H9 (cell line): ENCODE measurements at places on chromosomes 13 and 19.
A peak's percentile ranks its signal among the peaks of the same experiment; 100 is the strongest.

GRCh38 chr13:42794577-42795275 lies 13.3 kb downstream of the FAM216B start:
- DNase-seq = no peak

- no peak for DNase-seq
These were observed 8.6 kb downstream of the ANO8 start for GRCh38 chr19:17325881-17326594.

- DNase-seq = no peak
These were observed 13.7 kb downstream of the ANKRD27 start for GRCh38 chr19:32661318-32661717.

GRCh38 chr13:97342136-97342535 lies 91.8 kb upstream of the RAP2A start:
- no peak for DNase-seq

DNA sequence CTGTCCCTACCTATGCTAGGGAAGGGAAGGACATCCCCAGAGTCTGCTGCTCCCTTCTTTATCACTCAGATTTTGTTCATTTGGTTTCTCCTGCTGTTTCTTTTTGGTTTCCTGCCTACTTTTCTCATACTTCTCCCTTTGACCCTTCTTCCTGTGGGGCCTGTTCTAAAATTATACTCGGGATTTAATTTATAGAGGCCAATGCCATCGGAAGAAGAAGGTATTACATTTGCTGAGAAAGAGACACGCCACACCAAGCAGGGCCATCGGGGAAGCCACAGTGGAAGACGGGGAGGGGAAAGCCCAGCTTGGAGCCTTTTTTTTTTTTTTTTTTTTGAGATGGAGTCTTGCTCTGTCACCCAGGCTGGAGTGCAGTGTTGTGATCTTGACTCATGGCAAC lies 46.8 kb upstream of the FARP1 start:
- no peak for DNase-seq

- no peak for DNase-seq
These were observed 1187.0 kb upstream of the SLC10A2 start for GRCh38 chr13:104253063-104253680.

DNA sequence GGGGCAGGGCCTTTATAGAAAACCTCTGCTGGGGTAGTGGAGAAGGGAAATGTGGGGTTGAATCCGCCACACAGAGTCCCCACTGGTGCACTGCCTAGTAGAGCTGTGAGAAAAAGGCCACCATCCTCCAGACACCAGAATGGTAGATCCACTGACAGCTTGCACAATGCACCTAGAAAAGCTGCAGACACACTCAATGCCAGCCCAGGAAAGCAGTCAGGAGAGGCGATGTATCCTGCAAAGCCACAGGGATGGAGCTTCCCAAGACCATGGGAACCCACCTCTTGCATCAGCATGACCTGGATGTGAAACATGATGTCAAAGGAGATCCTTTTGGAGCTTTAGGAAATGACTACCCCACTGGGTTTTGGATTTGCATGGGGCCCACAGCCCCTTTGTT lies 958.0 kb upstream of the MIR17HG start:
- no peak for DNase-seq

DNA sequence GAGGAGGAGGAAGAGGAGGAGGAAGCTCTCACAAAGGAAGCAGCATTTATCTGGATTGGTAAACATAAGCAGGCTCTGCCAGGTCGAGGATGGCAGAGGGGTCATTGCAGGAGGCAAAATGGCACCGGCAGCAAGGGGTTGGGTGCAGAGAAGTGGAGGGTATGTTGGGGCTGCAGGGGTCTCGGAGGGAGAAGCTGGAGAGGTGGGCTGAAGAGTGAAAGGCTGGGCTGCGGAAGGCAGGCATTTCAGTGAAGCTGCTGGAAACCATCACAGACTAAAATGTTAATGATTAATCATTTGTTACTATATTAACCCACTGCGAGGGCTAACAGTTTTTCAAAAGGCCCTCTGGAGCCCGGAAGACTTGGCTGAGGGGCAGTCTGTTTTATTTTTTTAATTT lies 24.6 kb downstream of the TPT1 start:
- DNase-seq = no peak

DNA sequence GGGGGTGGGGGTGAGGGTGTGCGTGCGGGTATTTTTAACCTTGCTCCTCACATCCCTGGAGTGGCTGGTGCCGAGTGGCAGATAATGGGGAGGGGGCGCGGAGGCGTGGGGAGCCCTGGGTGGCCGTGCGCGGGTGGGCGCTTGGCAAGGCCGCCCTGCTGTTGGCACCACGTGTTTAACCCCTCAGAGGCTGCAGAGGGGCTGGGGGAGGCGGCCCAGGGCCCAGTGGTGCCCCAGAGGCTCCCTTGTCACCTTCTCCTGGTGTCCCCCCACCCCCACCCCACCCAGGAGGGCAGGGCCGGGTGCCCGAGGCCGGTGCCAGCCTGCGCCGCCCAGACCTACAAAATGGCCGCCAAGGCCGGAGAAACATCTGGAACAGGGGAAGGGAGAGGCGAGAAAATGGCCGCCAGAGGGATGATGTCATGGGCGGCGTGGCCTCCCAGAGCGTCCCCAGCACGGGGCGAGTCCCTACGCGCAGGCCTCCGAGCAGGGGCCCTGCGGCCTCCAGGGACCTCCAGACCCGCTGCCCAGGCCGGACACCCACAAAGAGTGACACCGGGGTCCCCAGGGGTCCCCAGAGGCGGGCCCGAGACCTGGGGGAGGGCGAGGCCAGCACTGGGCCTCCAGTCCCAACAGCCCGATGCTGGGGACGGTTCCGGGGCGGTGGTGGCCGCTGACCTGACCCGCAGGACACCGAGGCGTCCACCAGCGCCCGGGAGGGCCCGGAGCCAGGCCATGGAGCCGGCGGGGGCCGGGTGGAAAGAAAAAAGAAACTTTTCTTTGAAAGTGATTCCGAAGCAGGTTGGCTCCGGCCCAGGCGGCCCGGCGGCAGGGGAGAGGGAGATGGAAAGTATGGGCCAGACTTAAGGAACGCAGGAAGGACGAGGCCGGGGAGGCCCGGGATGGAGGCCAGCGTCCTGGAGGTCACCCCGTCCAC lies 38.2 kb downstream of the NFIC start:
- no peak for DNase-seq

GRCh38 chr19:54100561-54100960 lies at the start of gene OSCAR:
Gene OSCAR, minus strand, starts transcription at chr19:54100803. Its CDS starts 11 bp downstream, at chr19:54100792.
- no peak for DNase-seq

DNA sequence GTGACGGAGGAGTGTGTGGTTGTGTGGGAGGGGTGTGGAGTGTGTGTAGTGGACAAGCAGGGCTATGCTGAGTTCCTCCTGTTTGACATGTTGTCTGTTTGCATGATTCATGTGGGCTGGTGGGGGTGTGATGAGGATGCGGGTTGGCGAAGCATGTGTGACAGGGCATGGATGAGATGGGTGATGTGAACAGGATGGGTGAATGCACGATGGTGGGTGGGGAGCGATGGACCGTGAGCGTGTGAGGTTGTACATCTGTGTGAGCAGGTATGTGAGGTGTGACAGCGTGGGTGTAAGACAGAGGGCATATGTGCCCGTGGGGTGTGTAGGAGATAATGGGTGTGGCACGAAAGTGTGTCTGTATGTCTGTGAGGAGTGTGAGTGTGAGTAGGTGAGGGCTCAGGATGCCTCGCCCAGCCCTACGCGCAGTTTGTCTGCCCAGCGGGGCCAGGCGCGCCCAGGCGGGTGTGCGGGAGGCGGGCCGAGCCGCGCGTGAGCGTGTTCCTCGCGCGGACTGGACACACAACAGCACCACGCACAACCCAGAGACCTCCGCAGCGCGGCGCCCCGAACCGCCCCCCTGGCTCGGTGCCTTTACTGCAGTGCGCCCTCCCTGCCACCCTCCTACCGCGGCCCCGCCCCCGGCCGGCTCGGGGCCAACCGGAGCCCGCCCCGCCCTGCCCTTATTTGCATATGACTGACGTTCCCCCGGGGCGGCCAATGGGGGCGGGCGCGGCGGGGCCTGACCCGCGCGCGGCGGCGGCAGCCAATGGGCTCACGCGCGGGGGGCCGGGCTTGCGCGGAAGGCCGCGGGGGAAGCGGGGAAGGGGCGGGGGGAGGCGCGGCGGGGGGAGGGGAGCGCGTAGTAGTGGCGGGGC lies 14.4 kb downstream of the CIC start:
- DNase-seq = peak; percentile 93

DNA sequence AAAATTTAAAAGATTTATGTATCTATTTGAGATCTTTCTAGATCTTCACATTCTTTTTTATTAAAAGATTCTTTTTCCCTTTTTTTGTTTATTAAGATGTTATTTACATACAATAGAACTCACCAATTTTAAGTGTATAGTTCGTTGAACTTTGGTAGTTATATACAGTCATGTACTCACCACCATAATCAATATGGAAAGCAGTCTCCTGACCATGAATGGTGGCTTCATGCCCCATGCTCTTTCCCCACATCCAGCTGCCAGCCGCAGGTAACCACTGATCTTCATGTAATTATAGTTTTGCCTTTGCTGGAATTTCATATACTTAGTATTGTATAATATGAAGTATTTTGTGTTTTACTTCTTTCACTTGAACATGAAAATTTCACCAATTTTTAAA lies 20.6 kb upstream of the GPR183 start:
- DNase-seq = no peak

DNA sequence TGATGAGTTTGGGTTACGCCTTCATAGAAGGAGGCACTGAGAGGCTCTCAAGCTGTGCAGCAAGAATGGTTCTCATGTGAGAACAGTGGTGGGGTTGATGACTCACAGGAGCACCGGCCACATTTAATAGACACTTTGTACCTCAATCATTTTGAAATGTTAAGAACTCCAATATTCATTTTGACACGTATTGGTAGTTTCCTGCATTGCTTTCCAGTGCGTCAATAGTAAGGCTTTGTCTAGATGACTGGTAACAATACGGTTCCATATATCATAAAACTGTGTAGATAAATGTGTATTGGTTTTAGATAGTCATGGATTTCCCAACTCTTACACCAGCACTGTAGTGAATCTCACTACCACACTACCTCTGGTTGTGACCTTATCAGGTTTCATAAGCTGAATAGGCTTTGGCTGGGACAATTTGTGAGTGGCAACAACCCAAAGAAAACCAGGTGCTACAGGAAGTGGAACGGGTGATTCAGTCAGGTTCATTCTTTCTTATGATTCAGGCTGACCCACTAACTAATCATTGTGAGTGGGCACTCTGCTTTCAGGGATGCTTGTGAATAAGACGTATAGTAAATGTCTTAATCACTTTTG lies 362.6 kb downstream of the KLF5 start:
- DNase-seq = no peak

DNA sequence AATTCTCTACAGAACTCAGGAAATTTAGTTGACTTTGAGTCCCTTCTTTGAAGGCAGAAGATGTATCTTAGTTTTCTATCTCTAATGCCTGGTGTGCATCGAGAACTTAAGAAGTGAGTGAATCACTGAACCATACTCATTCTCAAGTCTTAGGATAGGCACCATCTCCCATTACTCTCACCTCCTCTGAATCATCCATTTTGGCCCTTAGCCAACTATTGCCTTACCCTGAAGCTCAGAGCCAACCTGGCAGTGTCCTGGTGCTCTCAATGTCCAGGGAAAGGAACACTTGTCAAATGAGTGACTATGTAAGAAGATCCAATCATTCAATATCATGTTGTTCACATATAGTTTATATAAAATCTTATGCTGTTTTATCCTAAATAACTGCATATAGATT lies 146.6 kb downstream of the RGCC start:
- no peak for DNase-seq

DNA sequence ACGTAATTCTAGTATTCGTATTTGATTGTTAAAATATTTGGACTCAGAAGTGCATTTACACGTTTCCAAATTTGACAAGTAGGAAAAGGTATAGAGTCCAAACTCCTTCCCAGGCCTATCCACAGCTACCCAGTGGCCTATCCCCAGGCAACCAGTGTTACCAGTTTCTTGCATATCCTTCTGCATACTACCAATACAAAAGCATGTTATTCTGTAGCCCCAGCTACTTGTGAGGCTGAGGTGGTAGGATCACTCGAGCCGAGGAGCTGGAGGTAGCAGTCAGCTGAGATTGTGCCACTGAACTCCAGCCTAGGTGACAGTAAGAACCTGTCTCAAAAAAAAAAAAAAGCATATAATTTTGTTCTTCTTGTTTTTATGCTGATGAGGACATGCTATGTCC lies 67.1 kb downstream of the LRCH1 start:
- no peak for DNase-seq

GRCh38 chr13:21010621-21011020 lies 50.8 kb downstream of the LATS2 start:
- peak; percentile 10 for DNase-seq

DNA sequence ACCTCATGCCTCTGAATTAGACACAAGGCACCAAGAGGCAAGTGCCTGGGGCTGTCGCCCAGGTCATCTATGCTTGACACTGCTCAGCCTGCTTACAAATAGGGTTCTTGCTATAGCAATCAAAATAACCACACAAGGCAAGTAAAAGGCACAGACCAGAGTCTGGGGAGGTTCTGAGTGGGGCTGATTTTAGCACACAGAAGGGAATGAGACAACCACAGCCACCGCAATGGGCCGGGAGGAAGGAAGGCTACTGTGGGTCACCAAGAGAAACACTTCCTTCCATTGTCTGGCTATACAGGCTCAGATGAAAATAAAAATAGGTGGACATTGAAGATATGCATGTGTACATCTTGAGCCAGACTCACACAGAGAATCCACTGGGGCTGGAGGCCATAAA lies 159.1 kb downstream of the DLEU7 start:
- no peak for DNase-seq

- no peak for DNase-seq
These were observed 33.9 kb upstream of the NPAS1 start for GRCh38 chr19:46985542-46986415.

DNA sequence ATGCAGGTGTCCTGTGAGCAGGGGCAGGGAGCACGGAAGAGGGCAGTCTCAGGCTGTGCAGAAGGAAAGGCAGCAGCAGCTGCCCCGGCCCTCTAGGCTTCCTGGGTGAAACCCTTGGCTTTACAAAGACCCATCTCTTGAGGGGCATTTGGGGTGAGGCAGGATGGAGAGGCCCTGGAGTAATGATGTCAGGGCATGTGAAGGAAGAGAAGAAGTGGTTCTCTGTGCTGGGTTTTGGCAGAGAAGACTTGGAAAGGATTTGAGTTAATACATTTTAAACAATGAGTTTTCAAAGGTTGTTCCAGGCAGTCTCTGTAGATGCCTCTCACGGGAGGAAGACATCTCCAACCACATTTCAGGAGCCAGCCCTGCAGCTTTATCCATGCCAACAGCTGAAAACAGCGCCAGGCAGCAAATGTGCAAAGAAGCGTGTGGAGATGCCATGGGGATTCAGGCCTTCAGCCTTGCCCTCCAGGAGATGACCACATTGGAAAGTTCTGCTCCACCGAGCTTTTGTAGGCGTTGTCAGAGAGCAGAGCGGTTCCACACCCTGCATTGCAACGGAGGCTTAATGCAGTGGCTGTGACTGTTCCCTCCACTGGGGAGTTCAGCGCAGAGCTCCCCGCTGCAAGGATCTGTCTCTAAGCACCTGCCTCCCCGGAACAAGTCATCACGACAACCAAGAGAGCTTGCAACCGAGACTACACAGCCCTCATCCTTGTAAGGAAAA lies 322.8 kb downstream of the UQCRFS1 start:
- no peak for DNase-seq

DNA sequence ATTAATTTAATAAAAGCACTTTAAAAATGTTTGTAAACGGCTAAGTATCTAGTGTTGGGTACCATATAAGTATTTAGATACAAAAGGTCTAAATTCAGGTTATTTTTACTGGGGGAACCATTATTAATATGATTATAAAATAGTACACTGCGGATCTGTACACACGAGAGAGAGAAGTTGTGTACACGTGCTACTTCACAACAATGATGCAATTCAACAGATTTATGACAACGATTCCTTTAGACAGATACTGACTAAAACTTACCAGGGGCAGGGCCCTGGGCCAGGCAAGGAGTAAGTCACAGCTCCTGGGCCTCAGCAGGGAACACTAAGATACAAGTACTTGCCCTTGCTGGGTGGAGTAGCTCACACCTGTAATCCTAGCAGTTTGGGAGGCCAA lies 29.1 kb upstream of the TPTE2 start:
- no peak for DNase-seq
